ENCODE measurements at places on chromosomes 11 and 22.
A peak's percentile ranks its signal among the peaks of the same experiment; 100 is the strongest.

DNA sequence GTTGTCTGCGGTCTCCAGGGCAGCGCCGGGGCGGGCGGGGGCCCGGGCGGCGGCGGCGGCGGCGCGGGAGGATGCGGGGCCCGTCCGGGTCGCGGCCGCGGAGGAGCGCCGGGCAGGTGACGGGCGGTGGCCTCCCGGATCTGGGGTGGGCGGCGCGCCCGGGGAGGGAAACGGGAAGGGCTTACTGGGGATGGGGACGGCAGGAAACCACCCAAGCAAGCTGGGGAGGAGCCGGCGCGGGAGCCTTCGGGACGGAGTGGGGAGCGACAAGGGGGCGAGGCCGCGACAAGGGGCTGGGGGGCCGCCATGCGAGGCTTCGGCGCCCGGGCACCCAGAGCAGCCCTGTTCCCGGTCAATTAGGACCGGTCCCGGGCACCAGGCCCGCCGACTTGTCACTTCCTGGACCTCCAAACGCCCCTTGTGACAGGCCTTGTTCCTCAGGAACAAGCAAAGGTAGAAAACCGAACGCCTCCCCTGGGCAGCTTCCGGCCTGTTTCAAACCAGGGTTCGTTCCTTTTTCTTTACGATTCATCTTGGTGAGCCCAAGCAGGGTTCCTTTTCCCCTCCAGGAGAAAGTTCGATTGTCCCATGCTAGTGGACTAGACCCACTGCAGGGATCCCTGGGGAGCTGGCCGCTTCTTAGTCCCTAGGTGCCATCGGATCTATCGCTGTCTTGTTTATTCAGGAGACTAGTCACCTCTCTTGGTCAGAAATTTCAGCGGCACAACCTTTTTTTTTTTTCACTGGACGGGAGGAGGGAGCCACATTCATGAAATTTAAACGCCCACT, 492 bp downstream of the JHY start:
- DNase-seq = peak; percentile 33

GRCh38 chr22:47716890-47717615, 954.6 kb downstream of the TBC1D22A start:
- DNase-seq = no peak

- DNase-seq = peak; percentile 64
Measured at GRCh38 chr11:119666463-119667131, 62.4 kb downstream of the NECTIN1 start.

DNA sequence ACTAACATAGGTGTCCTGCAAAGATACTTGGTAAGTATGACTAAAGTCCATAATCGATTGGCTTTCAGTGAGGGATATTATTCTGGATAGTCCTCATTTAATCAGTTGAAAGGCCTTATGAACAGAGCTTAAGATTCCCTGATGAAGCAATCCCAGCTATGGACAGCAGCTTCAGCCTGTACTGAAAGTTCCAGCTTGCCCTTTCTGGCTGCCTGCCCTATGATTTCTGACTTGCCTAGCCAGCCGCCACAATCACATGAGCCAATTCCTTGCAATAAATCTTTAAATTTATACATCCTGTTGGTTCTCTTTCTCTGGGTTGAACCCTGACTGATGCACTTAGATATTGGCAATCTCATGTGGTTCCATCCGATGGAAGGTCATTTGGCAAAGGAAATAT, 759.0 kb upstream of the API5 start:
- no peak for DNase-seq

DNA sequence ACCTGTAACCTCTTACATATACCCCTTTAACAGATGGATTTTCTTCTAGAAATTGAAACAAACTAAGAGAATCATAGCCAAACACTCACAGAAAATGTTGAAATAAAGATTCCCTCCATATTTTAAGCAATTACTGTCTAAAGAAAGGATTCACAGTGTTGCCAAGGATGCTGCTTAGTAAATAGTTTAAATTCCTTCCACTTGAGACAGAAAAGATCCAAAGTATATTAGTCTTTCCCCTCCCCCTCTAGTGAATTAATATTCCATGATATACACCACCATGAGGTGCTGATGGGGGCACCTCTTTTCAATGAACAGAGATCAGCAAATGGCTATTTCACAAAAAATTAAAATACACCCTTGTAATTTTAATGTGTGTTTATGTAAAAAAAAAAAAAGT, 186.8 kb downstream of the SOX6 start:
- no peak for DNase-seq

GRCh38 chr11:2921742-2922493, 7.3 kb downstream of the PHLDA2 start:
- no peak for DNase-seq

DNA sequence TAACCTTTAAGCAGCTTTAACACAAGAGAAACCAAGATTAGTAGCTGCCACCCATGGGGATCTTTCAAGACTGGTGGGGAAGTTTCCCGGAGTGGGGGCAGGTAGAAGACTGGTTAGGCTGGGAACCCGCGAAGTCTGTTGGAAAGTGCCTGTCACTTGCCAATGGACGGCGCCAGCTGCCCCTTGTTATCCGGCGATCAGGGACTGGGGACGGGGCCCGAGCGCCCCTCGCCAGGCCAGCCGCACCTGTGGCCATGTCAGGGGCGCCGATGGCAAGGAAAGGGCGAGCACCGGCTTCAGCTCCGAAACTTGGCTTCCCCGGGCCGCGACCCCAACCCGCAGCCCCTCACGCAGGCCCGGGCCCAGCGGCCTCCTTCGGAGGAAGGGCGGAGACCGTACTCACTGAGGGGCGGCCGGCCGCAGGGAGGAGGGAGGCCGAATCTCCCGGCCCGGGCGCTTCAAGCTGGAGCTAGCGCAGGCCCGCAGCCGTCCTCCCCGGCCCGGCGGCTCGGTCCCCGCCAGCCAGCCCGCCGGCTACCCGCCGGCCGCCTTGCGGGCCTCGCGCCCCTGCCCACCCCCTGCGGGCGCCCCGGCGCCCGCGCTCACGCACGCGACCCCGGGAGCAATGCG, 539 bp downstream of the EIF4ENIF1 start:
- DNase-seq = peak; percentile 15

DNA sequence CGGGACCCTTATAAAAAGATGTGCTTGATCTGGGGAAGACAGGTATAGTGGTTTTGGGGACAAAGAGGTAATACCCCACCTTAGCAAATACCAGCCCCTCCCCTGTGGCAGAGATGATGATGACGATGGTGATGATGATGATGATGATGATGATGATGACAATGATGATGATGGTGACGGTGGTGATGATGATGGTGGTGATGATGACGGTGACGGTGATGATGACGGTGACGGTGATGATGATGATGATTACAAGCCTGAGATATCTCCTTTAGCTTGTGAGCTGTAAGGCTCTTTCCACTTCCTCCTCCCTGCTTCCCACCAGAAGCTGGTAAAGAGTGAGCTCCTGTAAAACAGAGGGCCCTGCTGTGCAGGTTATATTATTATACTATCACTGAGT, 89.5 kb upstream of the TMEM45B start:
- DNase-seq = no peak

DNA sequence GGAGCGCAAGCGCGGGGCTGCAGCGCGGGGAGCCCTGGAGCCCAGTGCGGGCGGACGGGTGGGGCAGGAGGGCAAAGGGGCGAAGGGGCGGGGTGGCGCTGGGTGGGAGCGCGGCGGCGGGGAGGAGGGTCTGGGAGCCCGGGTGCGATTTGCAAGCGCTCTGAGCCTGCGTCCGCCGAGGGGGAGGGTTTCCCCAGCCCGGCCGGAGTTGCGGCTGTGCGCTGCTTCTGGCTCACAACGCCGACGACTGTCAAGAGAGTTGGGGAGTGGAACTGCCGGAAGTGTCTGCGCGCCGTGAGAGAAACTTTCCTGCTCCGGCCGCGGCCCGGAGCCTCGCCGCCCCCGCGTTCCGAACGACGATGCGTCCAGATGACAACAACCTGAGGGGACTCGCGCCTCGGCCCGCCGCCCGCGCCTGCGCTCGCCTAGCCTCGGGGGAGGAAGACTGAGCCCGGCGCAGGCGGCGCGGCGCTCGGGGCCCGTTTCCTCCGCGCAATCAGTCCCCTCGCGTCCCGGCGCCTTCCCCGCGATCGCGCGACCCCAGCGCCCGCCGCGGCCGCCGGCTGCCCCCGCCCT, at the start of gene ARHGAP42:
ARHGAP42 (plus strand) TSS at position 235 of the 576 bp plus-strand sequence. CDS start 391 bp downstream, outside the sequence.
- DNase-seq = no peak

DNA sequence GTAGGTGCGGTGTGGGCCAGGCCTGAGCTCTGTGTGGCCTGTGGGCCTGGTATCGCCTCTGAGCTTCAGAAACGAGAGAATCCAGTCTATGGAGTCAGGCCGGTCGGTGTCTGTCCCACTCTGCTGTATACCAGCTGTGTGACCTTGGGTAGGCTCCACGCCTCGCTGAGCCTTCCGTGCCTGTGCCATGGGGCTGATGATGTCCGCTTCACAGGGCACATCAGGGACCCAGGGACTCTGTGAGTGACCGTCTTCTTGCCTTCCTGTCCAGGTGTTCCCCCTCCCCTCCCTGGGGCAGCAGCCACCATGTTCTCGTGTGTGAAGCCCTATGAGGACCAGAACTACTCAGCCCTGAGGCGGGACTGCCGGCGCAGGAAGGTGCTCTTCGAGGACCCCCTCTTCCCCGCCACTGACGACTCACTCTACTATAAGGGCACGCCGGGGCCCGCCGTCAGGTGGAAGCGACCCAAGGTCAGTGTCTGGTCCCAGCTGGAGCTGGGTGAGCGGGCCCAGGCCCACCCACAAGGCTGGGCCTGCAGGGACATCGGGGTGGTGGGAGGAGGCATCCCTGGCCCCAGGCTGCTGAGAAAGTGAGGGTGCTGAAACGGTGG, 17.9 kb downstream of the CAPN5 start:
- no peak for DNase-seq

DNA sequence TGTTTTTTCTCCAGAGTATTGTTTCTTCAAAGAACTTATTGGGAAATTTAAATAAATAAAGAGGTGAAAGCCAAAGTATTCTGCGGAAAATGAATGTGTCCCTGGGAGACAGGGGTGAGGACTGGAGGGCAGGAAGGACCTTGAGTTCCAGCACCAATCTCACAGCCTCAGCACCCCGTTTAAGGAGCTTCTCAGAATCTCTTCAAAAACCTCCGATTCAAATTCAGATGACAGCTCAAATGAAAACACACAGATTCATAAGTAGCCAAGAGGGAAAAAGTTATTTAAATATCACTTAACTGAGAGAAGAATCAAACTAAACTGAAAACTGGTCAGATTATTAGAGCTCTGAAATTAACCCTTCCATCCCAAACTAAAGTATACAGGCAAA, 12.5 kb downstream of the MTMR2 start:
- no peak for DNase-seq

DNA sequence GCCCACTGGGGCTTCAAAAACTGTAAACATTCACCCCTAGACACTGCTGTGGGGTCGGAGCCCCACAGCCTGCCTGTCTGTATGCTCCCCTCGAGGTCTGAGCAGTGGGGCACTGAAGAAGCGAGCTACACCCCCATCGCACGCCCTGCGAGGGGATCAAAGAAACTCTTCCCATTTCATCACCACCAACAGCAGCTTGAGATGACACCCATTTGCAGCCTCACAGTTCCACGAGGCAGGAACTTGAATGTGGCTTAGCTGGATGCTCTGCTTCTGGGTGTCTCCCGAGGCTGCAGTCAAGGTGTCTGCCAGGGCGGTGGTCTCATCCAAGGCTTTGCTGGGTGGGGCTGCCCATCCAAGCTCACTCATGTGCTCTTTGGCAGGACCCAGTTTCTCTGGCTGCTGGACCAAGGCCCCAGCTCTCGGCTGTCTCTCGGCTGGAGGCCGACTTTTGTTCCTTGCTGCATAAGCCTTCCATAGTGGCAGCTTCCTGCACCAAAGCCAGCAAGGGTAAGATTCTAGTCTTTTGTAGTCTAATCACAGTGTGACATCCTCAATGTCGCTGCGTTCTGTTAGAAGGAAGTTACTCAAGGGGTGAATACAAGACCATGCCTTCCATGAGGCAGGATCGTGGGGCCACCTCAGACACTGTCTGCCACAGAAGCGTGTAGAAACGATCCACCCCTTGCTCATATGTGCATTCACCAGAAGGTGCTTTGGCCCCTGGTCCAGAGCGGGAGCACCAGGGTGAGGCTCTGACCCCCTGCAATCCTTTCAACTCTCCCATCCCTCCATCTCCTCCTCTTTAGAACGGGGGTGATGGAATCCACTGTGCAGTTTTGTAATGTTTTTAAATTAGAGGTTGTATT, 46.2 kb upstream of the SEPTIN5 start:
- no peak for DNase-seq

GRCh38 chr11:129248618-129249017, 56.5 kb upstream of the ARHGAP32 start:
- no peak for DNase-seq

DNA sequence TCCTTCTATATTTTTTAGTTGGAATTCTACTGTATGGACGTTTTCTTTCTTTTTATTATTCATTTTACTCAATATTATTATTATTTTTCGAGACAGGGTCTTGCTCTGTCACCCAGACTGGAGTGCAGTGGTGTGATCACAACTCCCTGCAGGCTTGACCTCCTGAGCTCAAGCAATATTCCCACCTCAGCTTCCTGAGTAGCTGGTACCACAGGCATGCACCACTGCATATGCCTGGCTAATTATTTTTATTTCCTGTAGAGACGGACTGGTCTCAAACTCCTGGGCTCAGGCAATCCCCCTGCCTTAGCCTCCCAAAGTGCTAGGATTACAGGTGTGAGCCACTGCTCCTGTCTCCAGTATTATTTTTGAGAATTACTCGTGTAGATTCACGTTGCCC, 34.0 kb upstream of the CCDC134 start:
- no peak for DNase-seq

- no peak for DNase-seq
Measured at GRCh38 chr22:39171623-39172264, 19.3 kb upstream of the CBX7 start.

DNA sequence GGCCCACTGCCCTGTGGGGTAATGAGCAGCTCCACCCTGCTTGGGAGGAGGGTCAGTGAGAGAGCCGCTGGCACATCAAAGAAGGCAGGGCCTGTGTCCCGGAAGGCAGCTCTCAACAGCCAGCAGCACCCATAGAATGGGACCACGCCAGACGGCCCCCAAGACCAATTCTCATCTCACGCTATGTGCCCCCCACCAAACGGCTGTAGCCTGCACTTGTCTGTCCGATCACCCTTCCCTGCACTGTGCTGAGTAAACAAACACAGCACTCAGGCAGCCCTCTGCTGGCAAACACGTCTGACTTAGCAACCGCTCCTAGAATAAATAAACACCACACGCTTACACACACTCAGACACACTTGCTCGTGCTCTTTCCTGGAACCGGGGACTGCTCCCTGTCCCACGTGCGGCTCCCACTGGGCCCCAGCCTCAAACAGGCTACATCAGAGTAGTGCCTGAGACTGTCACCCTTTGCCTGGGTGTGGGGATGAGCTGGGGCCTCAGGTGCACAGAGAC, 53.2 kb upstream of the CDON start:
- DNase-seq = peak; percentile 71

DNA sequence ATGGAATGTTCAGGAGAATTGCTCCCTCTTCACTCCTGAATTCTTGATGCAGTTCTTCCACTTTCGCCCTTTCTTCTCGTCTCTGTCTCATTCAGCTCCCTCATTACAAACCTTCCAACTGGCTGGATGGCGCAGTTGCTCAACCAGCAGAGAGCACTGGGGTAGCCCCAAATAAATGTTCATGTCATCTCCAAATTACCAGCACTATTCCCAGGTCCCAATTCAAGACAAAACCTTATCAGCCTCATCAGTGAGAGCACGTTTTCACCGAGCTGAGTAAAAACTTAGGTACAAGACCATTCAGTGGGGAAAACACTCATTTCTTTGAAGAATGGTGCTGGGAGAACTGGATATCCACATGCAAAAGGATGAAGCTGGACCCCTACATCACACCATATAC, 120.0 kb downstream of the MED15 start:
- no peak for DNase-seq
